Fibroblast of the aortic adventitia (primary cell): ENCODE measurements at places on chromosomes 16 and 17.
A peak's percentile ranks its signal among the peaks of the same experiment; 100 is the strongest.

DNA sequence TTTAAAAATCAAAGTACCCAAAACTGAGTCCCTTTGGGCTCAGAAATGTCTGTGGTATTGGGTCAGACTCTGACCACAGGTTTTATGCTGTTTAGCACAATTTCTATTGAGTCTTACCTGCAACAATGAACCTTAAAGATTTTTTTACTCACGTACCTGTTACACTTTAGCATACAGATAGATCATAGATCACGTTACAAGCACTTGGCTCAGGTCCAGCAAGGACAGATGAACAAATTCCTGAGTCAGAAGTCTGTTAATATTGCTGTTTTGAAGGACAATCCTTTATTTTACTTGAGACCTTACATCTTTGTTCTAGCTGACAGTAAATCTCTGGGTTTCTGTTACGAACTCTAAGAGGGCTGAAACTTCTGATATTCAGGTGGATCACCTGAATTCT, 12.8 kb downstream of the SLC7A6OS start:
- no peak for DNase-seq

DNA sequence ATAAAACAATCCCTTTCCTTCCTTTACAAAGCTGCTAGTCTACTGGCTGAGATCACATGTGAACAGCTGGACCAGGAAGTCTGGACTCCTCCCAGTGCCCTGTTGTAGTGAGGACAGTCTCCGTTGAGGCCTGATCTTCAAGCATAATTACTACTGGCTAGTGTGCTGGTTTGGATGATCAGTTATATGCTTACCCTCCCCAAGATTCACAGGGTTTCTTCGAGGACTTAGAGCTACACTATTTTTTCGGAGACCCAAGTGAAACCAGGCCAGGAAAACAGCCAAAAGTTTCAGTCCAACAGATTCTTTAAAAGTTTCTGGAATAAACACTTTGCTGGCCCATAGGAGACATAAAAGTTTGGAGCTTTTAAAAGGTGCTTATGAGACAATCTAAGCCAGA, 194.9 kb upstream of the CDH11 start:
- no peak for DNase-seq

DNA sequence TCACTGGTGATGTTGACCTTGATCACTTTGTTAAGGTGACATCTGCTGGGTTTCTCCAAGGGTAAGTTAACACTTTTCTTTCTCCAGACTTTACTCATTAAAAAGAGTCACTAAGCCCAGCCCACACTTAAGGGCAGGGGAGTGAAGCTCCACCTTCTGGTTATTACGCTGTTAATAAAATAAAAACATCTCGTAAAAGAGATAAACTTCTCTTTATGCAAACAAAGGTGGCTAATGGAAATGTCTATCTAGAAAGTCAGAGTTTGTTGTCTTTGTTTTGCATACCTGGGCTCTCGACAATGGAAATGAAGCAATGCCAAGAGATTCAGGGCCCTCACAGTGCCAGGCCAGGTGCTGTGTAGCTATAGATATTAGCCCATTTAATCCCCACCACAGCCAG, 134.4 kb downstream of the ZFHX3 start:
- DNase-seq = no peak

DNA sequence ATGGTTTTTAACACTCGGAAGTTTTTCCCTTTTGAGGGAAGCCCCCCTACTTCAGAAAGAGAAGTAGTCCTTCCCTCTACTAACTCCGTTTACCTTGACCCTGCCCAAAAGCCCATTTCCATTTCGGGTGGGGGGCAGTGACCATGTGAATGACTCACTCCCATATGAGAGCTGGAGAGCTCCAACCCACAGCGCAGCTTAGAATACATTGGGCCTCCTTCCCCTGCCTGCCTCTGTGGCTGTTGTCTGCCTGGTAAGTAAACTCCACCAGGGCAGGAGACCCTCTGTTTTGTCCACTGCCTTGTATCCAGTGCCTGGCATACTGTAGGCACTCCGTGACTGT, 985 bp downstream of the SGSM2 start:
- no peak for DNase-seq

DNA sequence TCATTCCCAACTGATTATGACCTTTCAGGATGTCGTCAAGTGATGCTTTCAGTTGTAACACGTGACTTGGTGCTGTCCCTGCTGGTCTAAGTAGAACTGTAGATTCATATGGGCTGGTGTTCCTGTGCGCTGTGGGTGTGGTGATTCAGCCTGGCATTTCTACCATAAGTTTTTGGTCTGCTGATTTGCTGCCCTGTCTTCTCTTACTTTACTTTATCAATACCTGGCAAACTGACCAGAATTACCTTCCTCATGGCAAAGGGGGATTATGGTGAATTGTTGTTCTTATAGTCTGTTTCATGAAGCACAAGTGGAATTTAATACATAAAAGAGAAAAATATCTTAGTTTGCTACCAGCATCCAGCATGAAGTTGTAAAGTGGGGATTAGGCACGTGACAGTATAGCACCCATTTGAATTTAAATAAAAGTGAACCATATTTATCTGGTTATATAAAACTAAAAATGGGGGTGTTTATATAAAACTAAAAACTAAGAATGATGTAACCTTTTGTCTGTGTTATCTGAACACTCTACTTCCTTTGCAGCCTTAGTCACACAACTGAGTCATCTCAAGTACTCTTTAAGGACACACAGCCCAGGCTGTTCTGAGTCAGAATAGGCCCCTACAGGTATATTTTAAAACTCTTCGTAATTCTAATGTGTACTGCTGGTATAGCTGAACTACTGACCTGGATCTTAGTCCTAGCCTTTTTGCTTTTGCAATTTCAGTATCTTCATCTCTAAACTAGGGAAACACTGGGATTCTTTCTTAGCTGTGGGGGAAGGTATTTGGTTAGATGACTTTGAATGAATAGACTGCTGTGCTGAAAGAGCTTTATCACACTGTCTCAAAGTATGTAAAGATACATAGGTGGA, 28.3 kb downstream of the TTC19 start:
- DNase-seq = peak; percentile 93

DNA sequence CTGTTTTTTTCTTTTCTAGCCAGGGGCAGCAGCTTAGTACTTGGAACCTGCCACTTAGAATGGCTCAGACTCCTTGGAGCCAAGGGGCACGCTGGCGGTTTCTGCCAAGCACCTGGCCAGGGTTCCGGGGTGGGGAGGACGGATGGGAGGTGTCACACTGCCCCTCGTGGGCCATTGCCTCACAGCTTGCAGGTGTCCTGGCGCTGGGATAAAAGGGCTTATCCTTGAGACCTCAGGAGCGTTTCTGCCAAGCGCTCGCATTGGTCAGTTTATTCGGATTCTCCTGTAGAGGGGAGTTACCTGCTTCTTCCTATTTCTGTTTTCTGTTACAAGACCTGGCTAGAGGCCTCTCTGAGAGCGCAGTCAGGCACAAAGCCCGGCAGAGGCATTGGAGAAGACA, 234.6 kb downstream of the MSI2 start:
- no peak for DNase-seq

DNA sequence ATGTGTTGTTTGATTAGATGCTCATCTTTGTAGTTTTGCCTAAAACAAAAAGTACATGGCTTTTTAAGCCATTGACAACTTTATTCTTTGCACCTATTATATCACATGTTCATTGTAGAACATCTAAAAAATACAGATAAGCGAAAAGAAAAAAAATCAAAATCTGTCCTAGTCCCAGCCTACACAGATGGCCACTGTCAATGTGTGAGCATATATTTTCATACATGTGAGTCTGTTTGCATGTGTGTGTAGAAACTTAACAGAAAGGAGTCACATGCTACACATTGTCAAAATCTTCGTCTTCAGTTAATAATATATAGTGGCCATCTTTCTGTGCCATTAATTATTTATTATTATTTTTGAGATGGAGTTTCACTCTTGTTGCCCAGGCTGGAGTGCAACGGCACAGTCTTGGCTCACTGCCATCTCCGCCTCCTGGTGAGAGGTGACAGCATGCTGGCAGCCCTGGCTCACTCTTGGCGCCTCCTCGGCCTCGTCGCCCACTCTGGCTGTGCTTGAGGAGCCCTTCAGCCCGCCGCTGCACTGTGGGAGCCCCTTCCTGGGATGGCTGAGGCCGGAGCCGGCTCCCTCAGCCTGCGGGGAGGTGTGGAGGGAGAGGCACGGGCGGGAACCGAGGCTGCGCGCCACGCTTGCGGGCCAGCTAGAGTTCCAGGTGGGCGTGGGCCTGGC, 68.5 kb upstream of the AMZ2 start:
- DNase-seq = no peak

GRCh38 chr17:74454197-74455024, 12.0 kb upstream of the CD300A start:
- peak; percentile 50 for DNase-seq

GRCh38 chr17:61330174-61331150, 69.2 kb upstream of the TBX2 start:
- no peak for DNase-seq

- DNase-seq = no peak
Observed at GRCh38 chr16:89452241-89452640, 38.1 kb downstream of the ANKRD11 start.

- DNase-seq = no peak
Observed at GRCh38 chr16:66651474-66651765, 45.1 kb downstream of the CMTM4 start.

DNA sequence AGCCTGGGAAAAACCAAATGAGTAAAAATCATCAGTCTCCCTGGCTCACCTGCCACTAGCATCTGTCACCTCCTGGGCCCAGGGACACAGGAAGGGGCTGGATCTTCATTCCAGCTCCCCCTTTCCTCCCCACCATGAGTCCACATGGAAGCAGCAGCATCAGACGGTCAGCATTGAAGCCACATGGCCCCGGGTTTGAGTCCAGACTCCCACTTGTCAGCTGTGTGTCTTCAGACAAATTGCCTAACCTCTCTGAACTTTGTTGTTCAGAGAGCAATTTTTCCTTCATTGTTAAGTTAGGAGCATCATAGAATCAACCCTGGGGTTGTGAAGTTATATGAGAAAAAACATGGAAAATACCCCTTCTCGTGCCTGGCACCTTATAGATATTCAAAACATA, 10.7 kb downstream of the CACNG4 start:
- DNase-seq = no peak

- DNase-seq = no peak
Observed at GRCh38 chr16:57900796-57901479, 70.0 kb downstream of the CNGB1 start.

DNA sequence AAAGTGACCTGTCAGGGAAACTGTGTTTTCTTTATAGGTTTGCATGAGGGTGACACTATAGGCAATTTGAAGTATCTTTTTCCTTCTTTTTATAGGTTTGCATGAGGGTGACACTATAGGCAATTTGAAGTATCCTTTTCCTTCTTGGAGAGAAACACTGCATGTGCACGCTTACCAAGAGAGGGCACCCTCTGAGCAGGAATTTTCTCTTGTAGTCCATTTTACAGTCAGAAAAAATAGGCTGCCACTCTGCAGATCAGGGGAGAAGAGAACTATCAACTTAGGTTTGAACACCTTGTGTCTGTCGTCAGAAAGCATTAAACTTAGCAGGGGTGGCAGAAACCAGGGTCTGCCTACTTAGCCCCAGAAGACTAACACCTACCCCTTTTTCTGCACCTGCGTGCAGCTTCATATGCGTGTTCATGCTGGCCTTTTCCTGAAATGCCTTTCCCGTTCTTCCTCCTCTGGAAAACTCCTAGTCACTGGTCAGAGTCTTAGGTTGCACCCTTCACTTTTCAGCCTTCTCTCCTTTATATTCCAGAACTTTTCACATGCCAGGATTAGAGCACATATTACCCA, 16.4 kb upstream of the SMIM36 start:
- peak; percentile 85 for DNase-seq

DNA sequence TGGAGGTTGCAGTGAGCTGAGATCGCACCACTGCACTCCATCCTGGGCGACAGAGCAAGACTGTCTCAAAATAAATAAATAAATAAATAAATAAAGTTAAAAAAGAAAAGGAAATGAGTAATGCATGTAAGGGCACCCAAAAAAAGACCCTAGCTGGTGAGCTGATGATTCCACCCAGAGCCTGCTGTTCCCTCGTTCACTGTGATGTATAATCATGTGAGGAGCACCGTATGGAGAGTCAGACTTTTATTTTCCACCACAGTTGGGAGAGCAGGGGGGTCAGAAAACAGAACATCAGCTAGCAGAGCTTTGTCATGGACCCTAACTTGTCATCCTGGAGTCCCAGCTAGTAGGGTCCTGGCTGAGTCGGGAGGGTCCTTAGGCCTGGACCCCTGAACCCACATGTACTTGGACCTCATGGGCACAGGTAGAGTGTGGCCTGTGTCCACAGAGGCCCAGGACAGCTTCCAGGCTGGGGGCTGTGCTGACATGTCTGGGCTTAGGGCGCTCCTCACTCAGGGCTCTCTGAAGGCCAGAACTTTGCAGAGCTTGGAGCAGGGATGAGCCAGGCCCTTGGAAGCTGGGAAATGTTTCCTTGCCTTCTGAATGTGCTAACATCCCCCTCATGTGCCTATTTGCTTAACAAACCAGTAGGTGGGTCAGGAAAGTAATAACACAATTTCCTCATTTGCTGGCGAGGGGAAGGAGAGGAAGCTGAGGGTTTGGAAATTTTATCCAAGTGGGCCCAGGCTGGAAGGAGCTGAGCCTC, 18.8 kb upstream of the LASP1NB start:
- DNase-seq = no peak

DNA sequence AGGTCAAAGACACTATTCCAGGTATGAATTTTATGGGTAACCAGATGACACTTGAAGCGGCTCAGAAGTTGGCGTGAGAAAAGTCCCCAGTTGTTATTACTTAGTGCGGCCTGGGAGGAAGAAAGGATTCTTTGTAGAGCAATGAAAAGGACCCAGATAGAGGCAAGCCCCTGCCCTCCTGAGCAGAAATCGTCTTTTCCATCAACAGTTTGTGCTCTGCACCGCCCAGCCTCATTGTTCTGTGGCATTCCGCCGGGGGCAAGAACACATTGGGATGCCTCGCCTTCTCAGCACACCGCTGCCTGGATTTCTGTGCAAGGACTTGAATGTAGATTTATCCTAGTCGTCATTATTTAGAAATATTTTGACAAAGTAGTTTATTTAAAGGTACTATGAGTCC, 32.7 kb upstream of the CRHR1 start:
- DNase-seq = no peak

DNA sequence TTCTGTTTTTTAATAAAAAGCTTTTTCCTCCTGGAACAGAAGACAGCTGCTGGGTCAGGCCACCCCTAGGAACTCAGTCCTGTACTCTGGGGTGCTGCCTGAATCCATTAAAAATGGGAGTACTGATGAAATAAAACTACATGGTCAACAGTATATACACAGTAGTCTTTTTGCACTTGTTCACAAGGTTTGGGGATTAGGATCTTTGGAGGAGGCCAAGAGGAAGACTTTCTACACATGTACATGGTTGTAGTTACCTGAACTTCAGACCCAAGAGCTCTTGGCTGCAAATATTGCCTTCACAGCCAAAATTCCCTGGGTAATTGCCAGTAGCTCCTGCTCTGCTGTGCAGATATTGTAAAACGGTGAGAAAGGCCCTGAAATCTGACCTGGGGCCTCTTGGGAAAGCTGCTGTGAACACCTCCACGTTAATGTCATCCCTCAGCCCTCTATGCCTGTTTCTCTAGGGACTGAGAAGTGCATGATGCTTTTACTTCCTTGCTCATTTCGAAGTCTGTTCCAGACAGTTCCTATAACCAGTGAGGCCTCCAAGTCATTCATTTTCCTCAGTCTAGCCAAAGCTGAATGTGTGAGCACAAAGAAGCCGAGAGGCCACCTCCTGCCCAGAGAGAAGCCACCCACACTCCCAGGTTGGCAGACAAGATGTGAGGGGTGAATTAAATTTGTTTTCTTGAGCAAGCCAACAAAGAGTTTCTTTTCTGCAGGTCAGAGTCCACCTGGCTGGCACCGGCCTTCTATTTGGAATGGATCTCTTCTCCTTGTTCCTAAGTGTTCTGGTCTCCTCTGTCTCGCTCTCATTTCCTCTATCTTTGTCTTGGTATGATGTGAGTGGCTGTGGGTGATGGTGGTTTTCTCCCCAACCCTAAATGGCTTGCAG, 15.9 kb downstream of the ANKRD40 start:
- no peak for DNase-seq
